ENCODE measurements at places on chromosomes 16 and 17. TPM values are rescaled to one million over a fixed set of nuclear protein-coding genes. Genes with fewer than 3 reads are reported as not detected.

WIPF2 gene
- total RNA-seq = 327 TPM

IL17C gene
- not detected for total RNA-seq

MYL4 gene
- total RNA-seq = not detected

EEF2K gene
- 31.8 TPM for total RNA-seq

TMC8 gene
- total RNA-seq = 1.1 TPM

KRT12 gene
- total RNA-seq = 2.7 TPM

PTX4 gene
- not detected for total RNA-seq

ENPP7 gene
- total RNA-seq = not detected

TBC1D3G gene
- not detected for total RNA-seq

HID1 gene
- 114 TPM for total RNA-seq

GRCh38 chr17:44119798-44120197 is 3.6 kb downstream of the HDAC5 start:
- H3K4me3 ChIP-seq = no peak overlapping the region
- H3K27me3 ChIP-seq = peaks cover 21% of the 10 kb centered on the region
- H3K36me3 ChIP-seq = peaks cover 20% of the 10 kb centered on the region
- no peaks in the 10 kb centered on the region for H3K4me1 ChIP-seq
- no peak overlapping the region for H3K27ac ChIP-seq
- DNase-seq = no peak

DNA sequence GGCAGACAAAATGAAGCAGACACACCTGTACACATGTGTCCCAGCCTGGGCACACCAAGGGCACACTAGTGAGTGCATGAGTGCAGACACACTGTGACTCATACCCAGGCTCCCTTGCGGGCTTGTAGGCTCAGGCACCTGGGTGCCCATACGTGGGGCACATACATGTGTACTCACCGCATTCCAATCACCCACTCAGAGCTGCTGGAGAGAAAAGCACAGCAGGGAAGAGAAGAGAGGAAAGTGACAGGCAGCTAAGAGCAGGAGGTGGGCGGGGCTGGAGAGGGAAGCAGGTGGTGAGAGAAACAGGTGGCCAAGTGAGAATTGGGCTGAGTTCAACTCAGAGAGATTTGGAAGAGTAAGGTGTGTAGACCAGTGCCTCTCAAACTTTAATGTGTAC is 54.0 kb downstream of the TMEM132E start:
- peaks cover 18% of the 10 kb centered on the region for H3K4me1 ChIP-seq
- H3K36me3 ChIP-seq = no peaks in the 10 kb centered on the region
- peaks cover 61% of the 10 kb centered on the region for H3K27me3 ChIP-seq
- H3K4me3 ChIP-seq = no peak overlapping the region
- DNase-seq = peak; percentile 47

DNA sequence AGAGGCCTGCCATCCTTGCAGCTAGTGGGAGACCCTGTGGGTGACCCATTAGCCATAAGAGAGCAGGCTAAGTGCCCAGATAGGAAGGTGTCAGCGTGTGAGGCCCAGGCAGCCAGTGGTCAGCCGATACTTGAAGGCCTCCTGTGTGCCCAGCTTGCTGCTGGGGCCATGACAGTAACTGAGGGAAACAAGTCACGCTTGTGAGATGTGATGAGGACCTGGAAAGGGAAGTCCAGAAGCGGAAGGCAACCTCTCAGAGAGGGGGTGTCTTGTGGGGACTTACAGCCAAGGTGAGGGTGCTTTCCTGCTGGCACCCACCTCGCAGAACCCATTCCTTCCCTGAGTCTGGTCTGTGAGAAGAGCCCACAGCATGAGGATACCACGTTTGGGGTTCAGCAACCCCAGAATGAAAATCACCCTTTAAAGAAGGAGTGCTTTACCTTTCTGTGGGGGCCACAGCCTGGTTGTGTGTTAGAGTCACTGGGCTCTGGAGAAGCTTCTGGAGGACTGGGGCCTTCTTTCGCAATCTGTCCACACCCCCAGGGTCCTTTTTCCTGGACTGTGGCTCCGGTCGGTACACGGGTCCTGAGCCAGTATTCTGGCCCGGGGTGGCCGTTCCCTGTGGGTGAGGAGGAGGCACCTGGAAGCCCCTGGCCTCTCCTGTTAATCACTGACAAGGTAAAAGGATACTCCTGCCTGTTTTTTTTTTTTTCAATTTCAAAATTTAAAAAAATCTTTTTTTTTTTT is 53.9 kb downstream of the PLCG2 start:
- no peak overlapping the region for H3K4me3 ChIP-seq
- H3K4me1 ChIP-seq = no peaks in the 10 kb centered on the region
- DNase-seq = no peak
- no peak overlapping the region for H3K27ac ChIP-seq
- no peaks in the 10 kb centered on the region for H3K36me3 ChIP-seq
- peaks cover 78% of the 10 kb centered on the region for H3K27me3 ChIP-seq

GRCh38 chr17:35748979-35749378 is 4.1 kb downstream of the GAS2L2 start:
- peaks cover 15% of the 10 kb centered on the region for H3K36me3 ChIP-seq
- H3K27ac ChIP-seq = no peak overlapping the region
- peaks cover 77% of the 10 kb centered on the region for H3K27me3 ChIP-seq
- no peak overlapping the region for H3K4me3 ChIP-seq
- no peak for DNase-seq

DNA sequence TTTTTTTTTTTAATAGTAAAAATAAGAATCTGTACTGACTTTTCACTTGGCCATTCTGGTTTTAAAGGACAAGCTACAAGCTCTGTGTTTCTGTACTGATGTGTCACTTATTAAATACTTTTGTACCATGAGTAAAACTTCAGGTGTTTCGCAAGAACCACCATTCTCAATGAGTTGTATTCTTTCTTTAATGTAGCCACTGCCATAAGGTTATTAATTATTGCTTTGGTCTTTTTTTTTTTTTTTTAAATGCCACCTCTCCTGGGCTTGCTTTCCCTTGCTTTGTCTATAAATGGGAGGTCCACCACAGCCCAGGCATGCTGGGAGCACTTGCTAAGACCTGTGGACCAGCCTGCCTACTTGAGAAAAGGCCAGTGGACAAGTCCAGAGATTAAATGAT is 8.4 kb downstream of the ARL2BP start:
- no peaks in the 10 kb centered on the region for H3K27me3 ChIP-seq
- peak; percentile 63 for DNase-seq
- no peak overlapping the region for H3K4me3 ChIP-seq
- peak overlapping the region; percentile 77 for H3K27ac ChIP-seq
- peaks cover 48% of the 10 kb centered on the region for H3K36me3 ChIP-seq

DNA sequence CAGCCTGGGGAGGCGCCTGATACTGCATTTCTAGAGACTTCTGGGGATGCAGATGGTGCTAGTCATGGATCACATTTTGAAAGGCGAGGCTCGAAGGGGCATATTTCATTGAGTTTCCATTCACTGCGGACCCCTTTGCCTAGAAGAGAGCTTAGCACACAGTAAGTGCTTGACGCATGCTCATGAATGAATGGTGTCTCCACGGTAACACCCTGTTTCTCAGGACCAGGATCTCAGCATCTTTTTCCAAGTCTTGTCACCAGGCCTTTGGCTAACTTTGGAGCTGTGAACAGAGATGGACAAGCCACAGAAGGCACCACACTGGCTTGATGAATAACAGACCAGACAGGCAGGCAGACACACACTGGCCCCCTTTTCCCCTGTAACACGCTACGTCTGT is 151.3 kb downstream of the FOXL1 start:
- no peak overlapping the region for H3K27ac ChIP-seq
- no peak overlapping the region for H3K4me3 ChIP-seq
- H3K36me3 ChIP-seq = peaks cover 8% of the 10 kb centered on the region
- H3K27me3 ChIP-seq = no peaks in the 10 kb centered on the region
- peaks cover 49% of the 10 kb centered on the region for H3K4me1 ChIP-seq

- peaks cover 91% of the 10 kb centered on the region for H3K36me3 ChIP-seq
- no peak overlapping the region for H3K4me3 ChIP-seq
- no peaks in the 10 kb centered on the region for H3K4me1 ChIP-seq
- no peak for DNase-seq
- H3K27me3 ChIP-seq = no peaks in the 10 kb centered on the region
Measured at GRCh38 chr16:46928811-46929210, 44.6 kb downstream of the GPT2 start.

- no peak overlapping the region for H3K27ac ChIP-seq
- no peaks in the 10 kb centered on the region for H3K36me3 ChIP-seq
- DNase-seq = no peak
Measured at GRCh38 chr17:13569398-13570123, 32.2 kb downstream of the HS3ST3A1 start.

- no peak overlapping the region for H3K4me3 ChIP-seq
- H3K4me1 ChIP-seq = peaks cover 12% of the 10 kb centered on the region
- H3K27me3 ChIP-seq = peaks cover 50% of the 10 kb centered on the region
- peaks cover 12% of the 10 kb centered on the region for H3K36me3 ChIP-seq
- DNase-seq = no peak
- no peak overlapping the region for H3K27ac ChIP-seq
Measured at GRCh38 chr16:749010-749409, 8.2 kb upstream of the CIAO3 start.

GRCh38 chr16:31268891-31269290 is 9.1 kb downstream of the ITGAM start:
- no peaks in the 10 kb centered on the region for H3K27me3 ChIP-seq
- DNase-seq = no peak
- no peak overlapping the region for H3K27ac ChIP-seq
- H3K4me1 ChIP-seq = peaks cover 50% of the 10 kb centered on the region
- H3K4me3 ChIP-seq = no peak overlapping the region
- H3K36me3 ChIP-seq = peaks cover 9% of the 10 kb centered on the region

DNA sequence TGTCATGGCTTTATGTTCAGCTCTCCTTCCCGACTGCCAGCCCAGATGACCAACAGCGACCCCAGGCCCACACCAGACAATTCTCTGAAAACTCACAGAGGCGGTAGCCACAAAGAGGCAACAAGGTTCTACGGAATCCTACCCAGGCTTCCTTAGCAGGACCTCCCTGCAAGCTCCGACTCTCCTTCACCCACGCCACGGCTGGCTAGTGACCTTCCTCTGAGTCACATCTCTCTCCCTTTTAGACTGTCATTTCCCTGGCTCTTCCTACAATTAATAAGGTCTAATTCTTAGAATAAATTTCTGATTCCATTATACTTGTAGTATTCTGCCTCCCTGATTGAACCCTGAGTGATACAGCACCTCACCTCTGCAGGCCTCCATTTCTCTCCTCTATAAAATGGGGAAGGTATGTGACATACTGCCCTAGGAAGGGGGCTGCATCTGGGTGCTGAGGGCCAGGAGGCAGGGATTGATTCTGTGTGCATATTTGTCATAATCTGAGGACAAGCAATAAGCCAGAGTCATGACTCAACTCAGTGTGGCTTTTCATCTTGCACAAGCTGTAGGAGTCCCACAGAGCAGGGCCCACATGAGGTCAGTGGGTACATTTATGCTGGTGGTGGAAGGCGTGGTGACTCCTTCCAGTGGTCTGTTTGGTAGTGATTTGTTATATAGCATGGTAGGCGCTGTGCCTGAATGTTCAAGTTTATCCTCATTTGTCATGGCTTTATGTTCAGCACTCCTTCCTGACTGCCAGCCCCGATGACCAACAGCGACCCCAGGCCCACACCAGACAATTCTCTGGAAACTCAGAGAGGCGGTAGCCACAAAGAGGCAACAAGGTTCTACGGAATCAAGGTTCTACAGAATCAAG is 46.2 kb downstream of the SMPD3 start:
- DNase-seq = no peak
- H3K27ac ChIP-seq = no peak overlapping the region
- peaks cover 33% of the 10 kb centered on the region for H3K27me3 ChIP-seq
- peaks cover 6% of the 10 kb centered on the region for H3K4me1 ChIP-seq
- no peak overlapping the region for H3K4me3 ChIP-seq
- H3K36me3 ChIP-seq = no peaks in the 10 kb centered on the region

DNA sequence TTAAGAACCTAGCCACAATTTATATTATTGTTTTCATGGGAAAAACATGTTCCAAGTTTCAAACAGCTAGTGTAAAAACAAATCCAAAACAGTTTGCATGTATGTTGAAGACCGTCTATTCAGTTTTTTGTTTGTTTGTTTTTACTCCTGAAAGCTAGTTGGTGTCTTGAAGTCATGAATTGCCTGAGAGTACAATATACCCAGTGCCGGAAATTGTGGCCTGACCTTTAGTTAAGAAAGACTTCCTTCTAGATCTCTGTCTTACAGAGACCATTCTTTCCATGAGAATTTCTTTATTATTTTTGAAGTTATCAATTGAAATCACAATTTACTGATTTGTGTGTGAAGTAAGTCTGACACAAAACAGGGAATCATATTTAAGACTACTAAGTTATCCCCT is 474.8 kb downstream of the KCNJ2 start:
- no peaks in the 10 kb centered on the region for H3K36me3 ChIP-seq
- no peak overlapping the region for H3K4me3 ChIP-seq
- no peak for DNase-seq
- no peak overlapping the region for H3K27ac ChIP-seq
- H3K27me3 ChIP-seq = no peaks in the 10 kb centered on the region

DNA sequence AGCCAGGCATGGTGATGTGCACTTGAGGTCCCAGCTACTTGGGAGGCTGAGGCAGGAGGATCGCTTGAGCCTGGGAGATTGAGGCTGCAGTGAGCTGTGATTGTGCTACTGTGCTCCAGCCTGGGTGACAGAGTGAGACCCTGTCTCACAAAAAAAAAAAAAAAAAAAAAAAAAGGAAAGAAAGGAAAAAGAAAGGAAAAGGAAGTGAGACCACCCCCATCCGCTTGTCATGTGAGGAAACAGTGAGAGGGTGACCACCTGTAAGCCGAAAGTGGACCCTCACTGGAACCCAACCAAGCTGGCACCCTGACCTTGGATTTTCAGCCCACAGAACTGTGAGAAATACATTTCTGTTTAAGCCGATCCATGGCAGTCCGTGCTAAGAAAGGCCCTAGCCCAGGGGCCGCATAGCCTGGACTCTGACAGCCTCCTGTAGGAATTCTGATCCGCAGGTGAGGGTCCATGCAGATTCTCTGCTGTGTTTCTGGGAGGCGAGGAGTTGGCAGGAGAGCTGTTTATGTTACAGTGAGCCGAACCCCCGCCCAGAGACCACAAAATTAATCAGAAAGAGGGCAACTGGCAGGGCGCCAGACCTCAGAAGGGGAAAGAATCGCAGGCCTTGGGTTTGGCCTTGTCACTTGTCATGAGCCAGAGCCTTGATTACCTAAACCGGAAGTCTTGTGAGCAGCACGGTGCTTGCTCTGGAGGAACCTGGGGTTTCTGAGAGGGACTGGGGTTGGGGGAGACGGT is 945 bp downstream of the SGSH start:
- peak; percentile 81 for DNase-seq
- peaks cover 17% of the 10 kb centered on the region for H3K36me3 ChIP-seq
- peaks cover 19% of the 10 kb centered on the region for H3K4me1 ChIP-seq
- peak overlapping the region; percentile 92 for H3K4me3 ChIP-seq
- H3K27me3 ChIP-seq = peaks cover 8% of the 10 kb centered on the region

GRCh38 chr17:8918807-8919465 is 46.6 kb downstream of the PIK3R5 start:
- H3K4me1 ChIP-seq = no peaks in the 10 kb centered on the region
- H3K36me3 ChIP-seq = no peaks in the 10 kb centered on the region
- H3K27me3 ChIP-seq = peaks cover 19% of the 10 kb centered on the region
- no peak for DNase-seq

Data from Calu3 (cell line).